NCI-H1417 (cell line): ENCODE measurements at places on chromosomes 6 and 20.

- no peak for DNase-seq
Measured at GRCh38 chr20:17444091-17444490, 87.1 kb downstream of the BFSP1 start.

DNA sequence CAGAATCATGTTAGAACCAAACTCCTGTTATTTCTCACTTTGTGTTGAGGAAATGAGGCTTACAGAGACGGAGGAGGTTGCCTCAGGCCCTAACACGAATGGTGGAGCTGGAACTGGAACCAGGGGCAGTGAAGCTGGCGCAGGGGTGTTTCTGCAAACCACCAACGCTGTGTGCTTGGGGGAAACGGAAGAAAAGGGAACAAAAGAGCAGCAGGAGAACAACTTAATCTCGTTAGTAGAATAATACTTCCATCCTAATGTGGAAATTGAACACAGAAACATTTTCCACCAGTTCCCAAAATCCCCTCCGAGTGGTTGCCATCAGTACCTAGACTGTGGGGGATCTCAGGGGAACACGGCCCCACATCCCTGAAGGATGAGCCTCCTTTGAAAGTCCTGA lies 103.4 kb upstream of the FRMD1 start:
- DNase-seq = no peak

DNA sequence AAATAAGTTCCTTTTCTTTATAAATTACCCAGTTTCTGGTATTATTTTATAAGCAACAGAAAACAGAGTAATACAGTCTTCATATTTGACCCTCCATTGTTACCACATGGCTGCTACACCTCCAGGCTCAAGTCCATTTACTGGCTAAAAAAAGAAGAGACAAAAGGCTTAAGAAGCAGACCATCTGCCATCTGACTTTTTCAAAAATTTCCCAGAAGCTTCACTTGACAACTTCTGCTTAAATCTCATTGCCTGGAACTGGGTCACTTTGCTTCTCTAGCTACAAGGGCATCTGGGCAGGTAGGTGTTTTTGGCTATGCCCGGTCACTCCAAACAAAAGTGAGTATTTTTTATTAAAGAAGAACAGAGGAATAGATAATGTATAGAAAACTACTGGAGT lies 118.0 kb downstream of the GRM1 start:
- no peak for DNase-seq

- no peak for DNase-seq
Measured at GRCh38 chr6:71015392-71015791, 58.5 kb upstream of the B3GAT2 start.

- DNase-seq = no peak
Measured at GRCh38 chr6:90098001-90098531, 198.6 kb downstream of the BACH2 start.

DNA sequence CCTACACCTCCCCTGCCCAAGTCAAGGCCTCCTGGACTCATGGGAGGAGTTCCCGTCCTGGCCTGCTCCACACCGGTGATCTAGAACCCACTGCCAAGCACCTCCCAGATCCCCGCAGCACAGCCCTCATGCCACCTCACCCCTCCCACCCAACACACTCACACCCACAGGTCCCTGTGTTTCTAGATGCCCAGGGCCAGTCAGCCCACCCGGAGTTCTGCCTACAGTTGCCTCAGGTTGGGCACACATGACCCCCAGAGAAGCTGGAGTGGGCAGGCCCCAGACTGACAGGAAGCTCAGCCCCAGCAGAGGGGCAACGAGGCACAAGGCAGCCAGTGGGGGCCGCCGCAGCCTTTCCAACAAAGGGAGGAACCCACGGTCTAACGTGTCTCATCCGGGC lies 29.6 kb downstream of the RRBP1 start:
- no peak for DNase-seq

DNA sequence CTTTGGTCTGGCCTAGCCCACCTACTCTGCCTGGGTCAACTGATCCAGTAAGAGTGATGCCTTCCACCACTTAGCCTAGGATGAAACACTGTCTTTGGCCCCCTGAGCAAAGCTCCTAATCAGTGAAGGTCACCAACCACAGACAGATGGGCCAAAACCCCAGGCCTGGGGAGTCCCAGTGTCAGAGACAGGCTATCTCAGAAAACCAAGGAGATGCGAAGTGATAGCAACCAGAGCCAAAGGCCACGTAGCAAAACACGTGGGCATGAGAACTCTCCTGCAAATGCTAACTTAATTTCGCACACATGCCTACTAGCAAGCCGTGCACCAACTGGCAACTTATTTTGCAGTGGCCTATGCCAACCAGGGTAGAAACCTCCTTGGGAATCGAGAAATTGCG lies 29.1 kb downstream of the AGPAT4 start:
- no peak for DNase-seq

DNA sequence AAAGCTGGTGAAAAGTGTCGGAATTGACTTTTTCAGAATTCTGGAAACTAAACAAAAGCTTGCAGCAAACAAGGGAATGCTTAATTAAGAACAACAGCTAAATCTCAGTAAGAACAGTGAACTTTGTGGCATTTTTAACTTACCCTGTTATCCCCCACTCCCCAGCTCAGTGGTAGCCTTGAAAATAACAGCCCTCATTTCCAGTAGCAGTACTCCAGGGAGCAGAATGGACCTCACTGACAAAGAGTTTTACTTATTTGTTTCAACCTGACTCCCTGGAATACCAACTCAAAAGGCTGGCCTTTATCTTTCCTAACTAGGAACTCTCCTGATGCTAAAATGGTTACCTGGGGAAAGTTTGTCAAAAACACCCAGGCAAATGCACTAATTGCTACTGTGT lies 108.9 kb downstream of the IMPG1 start:
- DNase-seq = no peak

- DNase-seq = no peak
Measured at GRCh38 chr6:79077715-79078074, 359 bp downstream of the PHIP start.

- no peak for DNase-seq
Measured at GRCh38 chr6:114955363-114955762, 612.5 kb upstream of the HS3ST5 start.

DNA sequence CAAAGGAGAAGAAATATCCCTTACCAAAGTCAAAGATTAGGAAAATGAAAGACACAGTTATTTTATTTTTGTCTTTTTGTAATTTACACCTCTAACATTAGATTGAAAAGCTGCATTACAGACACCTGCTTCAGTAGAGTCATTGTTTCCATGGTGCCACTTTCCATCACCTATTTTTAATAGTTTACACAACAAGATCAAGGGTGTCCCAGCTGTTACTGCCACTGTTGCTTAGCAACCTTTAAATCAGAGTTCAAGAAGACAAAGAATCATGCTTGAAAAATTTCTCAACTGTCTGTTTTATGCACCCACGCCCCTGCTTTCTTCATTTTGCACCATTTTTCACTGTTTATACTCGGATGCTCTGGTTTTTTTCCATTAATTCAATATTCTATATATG lies 668.2 kb upstream of the GJE1 start:
- peak; percentile 74 for DNase-seq

DNA sequence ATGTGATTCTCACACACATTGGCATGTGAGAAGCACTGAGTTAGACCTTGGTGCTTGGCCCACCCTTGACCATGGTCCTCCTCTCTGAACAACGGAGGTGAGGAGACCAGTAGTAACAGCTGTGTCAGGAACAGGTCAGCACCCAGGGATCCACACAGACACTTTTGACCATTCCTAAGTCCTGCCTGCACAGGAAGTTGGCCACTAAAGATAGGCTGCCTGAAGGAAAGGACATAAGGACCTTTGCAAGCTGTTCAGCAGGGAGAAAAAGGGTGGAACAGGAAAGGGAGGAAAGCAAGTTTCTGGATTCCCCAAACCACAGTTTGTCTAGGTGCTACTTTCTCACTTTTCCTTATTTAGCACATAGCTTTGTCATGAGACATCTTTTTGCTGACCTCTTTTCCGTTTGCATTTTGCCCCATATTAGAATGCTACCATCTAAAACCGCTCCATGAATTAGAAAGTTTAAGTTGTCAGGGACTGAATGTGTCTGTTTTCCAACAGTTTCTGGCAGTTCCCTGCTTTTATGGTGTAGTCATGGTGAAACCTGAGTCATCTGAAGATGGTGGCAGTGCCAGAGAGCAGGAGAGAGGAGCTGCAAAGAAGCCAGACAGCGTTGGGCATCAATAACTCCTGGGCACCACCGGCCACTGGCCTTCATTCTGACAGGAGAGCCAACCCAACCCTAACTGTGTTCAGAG lies 1.1 kb upstream of the CD109 start:
- DNase-seq = no peak

DNA sequence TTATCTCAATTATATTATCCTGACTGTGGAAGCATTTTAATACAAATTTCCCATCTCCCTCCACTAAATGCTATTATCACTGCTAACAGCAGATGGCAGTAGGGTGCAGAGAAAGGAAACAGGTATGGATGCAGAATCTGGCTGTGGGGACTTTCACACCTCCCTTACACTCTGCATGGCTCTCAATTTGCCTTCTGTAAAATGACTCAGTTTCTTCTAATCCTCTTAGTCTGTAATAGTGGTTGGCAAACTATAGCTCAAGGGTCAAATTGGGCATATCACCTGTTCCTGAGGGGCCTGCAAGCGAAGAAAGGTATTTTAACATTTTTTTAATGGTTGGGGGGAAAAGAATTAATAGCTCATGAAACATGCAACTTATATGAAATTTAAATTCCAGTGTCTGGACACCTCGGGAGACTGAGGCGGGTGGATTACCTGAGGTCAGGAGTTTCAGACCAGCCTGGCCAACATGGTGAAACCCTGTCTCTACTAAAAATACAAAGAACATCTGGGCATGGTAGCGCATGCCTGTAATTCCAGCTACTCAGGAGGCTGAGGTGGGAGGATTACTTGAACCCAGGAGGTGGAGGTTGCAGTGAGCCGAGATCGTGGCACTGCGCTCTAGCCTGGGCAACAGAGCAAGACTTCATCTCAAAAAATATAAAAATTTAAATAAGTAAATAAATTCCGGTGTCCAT lies 83.5 kb downstream of the ZMYND8 start:
- DNase-seq = peak; percentile 74

- DNase-seq = no peak
Measured at GRCh38 chr6:107082045-107082444, 33.3 kb downstream of the BEND3 start.

GRCh38 chr6:125219361-125219895 lies 65.9 kb downstream of the TPD52L1 start:
- DNase-seq = no peak

DNA sequence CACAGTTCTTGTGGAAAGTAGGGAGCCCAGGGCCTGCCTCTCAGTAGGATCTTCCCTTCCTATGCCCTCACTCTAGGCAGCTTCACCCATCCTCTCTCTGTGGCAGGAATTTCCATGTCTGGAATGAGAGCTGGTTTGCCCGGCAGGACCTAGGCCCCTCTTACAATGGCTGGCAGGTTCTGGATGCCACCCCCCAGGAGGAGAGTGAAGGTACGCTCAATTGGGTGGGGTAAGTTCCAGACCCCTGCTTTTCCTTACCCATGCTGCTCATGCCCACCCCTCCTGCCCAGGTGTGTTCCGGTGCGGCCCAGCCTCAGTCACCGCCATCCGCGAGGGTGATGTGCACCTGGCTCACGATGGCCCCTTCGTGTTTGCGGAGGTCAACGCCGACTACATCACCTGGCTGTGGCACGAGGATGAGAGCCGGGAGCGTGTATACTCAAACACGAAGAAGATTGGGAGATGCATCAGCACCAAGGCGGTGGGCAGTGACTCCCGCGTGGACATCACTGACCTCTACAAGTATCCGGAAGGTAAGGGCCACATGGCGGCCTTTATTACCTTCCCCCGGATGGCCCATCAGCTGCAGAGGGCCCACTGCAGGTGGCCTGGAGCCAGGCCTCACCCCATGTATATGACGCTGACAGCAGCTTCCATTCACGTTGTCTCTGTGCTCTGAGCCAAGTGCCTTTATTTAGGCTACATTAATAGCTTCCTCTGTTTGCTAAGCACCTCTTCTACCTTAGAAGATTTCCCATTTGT lies 22.8 kb downstream of the TGM6 start:
- no peak for DNase-seq

GRCh38 chr20:53492212-53492611 lies 101.4 kb downstream of the ZNF217 start:
- DNase-seq = no peak

GRCh38 chr6:23414051-23414445 lies 712.0 kb upstream of the NRSN1 start:
- no peak for DNase-seq

DNA sequence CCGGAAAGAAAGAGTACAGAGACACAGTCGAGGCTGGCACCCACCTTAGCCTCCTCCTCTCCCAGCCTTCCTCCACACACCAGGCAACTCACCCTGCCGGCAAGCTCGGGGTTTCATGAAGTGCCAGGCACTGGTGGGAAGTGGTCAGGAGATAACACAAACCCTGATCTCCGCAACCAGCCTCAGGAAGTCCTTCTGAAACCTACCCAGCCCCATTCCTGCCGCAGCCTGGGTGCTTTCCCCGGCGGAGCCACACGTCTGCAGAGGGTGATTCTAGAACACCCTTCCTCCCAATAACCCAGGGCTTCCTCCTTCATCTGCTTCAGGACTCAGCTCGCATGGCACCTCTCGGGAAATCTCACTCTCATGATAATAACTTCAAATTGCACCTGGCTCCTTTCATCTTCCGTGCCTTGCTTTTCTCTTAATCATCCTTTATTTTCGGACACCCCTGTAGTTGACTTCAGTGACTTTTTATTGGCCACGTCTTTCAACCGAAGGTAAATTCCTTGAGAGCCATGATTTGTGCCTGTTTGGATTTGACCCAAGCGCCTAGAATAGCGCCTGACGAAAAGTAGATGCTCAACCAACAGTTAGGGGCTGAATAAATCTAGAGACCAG lies 8.7 kb upstream of the HLA-E start:
- no peak for DNase-seq

GRCh38 chr6:149217466-149217888 lies 100.0 kb upstream of the TAB2 start:
- DNase-seq = no peak

- no peak for DNase-seq
Measured at GRCh38 chr6:166718516-166718915, 91.5 kb upstream of the RPS6KA2 start.

DNA sequence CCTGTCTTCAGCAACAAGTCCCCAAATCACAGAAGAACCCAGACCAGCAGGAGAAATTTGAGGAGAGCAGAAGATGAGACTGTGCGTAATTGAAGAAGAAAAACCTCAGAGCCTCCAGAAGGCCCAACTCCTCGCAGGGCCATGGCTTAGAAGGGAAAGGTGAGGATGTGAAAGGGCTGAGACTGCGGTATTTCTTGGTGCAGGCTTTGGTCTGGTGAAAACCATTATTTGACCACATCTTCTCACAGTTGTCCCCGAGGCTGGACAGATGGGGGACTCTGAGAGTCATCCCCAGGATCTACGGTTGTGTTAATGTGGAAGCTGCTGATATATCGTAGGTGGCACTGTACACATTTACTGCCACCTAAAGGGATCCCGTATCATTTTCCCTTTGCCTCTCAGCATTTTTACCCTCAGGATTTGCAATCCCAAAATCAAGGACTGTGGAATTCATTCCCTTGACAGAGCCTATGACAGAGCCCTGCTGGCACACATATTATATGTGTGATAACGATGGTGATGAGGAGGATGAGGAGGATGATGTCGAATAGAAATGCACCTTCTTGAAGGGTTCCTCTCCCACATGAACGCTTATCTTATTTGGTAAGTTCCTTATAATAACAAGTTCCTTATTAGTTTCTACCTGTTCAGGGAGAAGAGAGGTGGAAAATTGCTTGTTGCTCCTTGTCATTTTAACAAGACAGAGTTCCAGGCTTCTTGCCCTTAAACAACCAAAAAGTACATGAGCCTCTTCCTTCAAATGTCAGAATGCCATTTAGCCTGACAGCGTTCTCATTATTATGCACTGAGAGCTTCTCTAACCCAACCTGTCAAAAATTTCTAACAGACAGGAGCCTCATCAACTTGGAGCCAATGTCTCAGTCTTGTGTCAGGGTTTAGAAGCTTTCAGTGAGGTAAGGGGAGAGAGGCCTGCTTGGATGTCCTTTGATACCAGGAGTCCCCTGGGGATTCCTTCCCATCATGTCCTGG lies 135.8 kb downstream of the PXDC1 start:
- no peak for DNase-seq
